Stimulated activated CD4-positive, alpha-beta T cell treated with anti-CD3 and anti-CD28 coated beads, Interleukin-4, amount 100 ng/mL, for 48 hours (primary cell): ENCODE measurements at places on chromosomes 16 and 17.

GRCh38 chr16:19923396-19923795, 38.7 kb upstream of the GPRC5B start:
- no peak for DNase-seq

- no peak for DNase-seq
Measured at GRCh38 chr16:53666786-53667415, 36.8 kb downstream of the RPGRIP1L start.

DNA sequence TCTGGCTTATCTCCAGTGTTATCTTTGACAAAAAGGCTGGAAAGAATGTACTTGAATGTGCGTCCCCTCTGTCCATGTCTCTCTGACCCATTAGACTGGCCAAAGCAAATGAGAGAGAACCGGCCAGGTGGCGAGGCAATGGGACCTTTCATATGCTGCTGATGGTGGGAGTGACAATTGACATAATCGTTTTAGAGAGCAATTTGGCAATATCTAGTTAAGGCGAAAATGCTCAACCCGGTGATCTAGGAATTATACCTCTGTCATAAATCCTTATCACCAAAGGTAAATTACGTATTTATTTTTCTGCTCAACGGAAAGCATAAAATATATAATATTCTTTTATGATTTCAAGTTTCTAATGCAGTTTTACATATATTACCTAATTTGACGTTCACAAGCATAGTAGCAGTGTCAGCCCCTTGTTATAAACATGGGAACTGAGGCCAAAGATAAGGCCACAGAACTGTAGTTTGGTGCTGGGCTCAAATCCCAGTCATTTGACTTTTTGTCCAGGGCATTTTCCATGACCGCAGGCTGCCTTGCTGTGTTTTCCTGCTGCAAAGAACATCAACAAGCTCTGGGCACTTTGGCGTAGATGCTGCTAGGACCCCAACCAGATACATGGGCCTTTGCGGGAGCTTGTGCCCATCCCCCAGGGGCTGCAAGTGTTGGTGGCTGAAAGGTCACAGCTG, 14.7 kb upstream of the SDK2 start:
- no peak for DNase-seq

DNA sequence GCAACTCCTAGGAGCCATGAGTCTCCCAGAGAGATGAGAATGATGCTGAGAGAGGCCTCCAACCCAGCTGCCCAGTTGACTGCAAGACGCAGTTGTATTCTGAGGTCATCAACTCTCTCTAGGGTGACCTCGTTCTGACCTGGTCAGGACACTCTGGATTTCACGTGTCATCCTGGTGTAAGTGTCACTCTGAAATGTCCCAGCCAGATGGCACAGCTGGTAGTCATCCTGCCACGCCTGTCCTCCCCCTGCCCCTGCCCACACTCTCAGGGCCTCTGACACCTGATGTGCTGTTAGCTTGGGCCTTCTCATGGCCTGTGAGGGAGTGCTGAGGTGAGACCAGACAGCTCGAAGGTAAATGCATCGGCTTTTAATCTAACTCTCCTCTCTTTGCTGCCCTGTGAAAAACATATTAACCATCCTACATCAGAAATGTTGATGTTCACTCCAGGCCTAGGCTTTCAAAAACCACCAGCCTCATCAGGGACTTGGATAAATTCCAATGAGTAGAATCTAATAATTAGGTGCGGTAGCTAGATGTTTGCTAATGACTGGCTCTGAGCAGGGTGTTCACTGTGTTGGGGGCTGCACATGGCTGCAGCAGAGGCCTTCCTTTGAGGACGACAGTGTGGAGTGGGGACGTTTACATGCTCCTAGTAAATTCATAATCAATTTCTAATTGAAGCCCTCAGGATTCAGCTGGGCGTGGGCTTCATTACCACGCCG, 13.8 kb downstream of the MLYCD start:
- DNase-seq = no peak

- DNase-seq = no peak
Measured at GRCh38 chr16:74753180-74753579, 21.4 kb downstream of the FA2H start.

DNA sequence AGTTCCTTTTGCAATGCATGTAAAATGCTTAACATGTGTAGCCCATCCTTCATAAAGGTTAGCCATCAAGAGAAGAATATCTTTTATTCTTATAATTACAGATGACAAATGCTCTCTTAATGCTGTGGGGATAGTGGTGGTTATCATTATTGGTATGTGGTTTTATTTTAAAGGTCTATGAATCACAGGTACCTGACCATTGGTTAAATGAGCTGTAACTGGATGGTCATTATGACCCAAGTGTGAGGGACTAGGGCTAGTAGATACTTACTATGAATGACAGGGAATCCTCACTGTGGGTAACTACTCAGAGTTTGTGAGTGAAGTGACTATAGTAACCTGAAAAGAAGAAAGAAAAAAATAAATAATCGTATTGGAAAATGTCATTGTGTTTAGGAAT, 78.8 kb downstream of the CDRT15 start:
- DNase-seq = no peak

- no peak for DNase-seq
Measured at GRCh38 chr16:82160226-82160625, 9.8 kb downstream of the MPHOSPH6 start.

GRCh38 chr16:20849589-20850390, 43.5 kb downstream of the REXO5 start:
- peak; percentile 55 for DNase-seq

- DNase-seq = no peak
Measured at GRCh38 chr17:59451706-59452105, 113.7 kb upstream of the DHX40 start.

DNA sequence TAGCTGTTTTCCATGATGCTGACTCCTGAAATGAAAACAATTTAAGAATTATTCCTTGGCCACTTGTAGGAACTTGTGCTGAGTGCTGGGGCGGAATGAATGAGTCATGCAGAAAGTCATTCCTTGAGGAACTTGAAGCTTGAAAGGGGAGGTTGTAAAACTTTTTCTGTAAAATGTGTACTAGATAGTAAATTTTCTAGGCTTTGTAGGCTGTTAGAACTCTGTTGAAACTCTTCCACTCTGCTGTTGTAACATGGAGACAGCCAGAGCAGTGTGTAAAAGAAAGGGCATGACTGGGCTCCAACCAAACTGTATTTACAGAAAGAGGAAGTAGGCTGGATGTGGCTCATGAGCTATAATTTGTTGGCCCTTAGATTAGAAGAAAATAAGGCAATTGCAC, 46.1 kb downstream of the ABCA8 start:
- DNase-seq = no peak

DNA sequence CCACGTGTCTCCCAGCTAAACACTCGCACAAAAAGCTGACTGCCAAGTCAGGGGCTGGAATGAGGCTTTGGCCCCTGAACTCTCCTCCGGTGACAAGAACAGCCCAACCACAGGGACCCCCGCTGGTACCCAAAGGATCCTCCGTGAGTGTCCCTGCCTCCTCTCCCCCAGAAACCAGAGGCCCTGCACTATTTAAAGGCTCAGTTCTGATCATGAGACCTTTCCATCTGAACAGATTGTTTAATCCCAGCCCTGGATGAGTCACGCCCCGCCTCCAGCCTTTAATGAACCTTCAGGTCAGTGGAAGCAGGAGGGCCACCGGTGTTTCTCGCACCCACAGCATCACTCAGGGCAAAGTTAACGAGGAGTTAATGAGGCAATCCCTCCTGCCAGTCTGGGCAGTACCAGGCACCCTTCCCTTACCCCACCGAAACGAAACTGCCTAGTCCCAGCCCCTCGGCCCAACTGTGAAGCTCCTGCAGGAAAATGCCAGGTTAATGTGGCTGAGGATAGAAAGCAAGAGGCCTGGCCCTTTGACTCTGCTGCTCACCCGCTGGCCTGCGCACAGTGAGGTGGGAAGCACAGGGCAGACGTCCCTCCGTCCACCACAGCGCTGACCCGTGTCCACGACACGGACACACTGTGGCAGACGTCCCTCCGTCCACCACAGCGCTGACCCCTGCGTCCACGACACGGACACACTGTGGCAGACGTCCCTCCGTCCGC, 32.4 kb downstream of the TIMM22 start:
- DNase-seq = no peak

DNA sequence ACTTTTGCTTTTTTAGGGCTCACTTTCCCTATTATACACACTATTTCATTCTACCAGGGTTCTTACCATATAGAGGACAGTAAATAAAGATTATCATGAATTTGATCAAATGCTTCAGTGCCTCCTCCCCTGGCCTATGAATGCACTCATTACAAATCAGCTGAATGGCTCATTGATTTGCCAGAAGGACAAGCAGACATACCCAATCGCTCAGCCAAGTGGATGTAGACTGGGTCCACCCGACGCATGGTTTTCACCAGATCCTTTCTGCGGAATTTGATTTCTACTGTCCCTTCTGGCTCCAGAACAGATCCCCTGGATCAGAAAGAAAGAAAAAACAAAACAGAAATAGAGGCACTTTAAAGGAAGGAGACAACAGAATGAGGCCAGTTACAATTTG, 162.6 kb downstream of the AATF start:
- DNase-seq = no peak

DNA sequence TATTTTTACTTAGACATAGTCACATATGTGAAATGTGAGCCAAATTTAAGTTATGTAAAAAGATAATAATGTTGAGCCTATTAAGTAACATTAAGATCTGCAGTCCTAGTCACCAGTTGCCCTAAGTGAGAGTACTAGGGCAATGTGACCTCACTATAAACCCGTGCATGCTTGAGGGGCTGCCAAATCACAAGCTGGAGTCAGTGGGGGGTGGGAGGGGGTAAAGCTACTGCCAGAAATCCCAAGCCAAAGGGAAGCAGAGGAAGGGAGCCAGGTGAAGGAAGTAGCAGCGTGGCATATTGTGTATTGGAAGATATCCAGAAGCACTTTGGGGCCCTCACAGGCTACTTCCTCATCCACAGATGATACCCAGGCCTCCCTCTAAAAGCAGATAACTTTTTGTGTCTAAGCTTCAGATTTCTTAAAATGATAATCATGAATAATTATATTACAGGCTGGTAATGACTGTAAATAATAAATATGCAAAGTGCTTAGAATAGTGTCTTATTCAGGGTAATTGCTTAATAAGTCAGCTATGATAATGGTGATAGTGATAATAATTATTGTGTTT, 134.1 kb downstream of the CA10 start:
- DNase-seq = no peak

DNA sequence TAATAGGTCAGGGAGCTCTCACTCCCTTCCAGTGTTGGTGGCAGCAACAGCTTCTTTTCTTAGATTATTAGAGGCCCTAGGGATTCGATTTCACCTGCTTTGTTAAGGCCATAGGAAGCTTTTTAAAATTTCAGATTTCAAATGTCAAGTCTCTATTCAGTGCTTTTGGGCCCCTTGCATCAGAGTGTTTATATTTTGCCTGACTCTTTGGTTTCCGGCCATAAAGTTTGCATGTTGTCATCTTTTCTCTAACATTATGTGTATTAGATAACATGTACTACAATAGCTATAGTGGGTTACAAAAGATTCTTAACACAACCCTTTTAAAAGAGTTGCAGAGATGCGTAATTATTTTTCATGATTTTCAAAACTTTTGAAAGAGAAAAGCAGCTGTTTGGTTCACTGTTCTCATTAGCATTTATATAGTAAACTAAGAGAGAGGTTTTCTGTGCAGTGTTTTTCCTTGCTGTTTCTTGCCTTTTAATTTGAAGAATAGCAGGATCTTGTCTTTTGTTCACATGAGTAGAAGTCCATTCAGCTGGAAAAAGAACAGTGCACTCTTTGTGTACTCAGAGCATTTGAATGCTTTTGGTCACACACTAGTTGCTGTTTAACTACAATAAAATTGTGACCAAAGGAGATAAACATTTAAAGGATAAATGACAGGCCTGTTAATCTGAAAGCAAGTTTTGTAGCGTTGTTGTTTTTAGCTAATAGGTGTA, 52.5 kb downstream of the FTO start:
- no peak for DNase-seq

- DNase-seq = no peak
Measured at GRCh38 chr17:39194089-39194984, 3.1 kb downstream of the CACNB1 start.

GRCh38 chr16:24815021-24815420, 30.7 kb upstream of the SLC5A11 start:
- no peak for DNase-seq

DNA sequence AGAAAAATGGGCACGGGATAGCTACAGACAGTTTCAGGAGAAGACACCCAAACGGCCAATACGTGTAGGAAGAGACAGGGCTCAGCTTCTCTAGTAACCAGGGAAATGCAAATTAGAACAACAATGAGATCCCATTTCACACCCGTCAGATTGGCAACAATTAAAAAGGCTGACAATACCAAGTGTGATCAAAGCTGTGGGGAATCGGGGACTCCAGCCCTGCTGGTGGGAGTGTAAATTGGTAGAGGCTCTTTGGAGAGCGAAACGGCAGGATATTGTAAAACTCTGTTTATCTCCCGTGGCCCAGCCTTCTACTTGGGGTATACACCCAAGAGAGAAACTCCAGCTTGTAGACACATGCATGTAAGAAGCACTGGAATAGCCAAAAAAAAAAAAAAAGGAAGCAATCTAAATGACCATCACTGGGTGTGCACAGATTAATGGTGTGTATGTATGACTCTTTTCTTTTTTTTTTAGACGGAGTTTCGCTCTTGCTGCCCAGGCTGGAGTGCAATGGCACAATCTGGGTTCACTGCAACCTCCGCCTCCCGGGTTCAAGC, 27.5 kb downstream of the MYBBP1A start:
- no peak for DNase-seq

GRCh38 chr17:79053251-79053925, 21.2 kb upstream of the ENGASE start:
- DNase-seq = no peak

DNA sequence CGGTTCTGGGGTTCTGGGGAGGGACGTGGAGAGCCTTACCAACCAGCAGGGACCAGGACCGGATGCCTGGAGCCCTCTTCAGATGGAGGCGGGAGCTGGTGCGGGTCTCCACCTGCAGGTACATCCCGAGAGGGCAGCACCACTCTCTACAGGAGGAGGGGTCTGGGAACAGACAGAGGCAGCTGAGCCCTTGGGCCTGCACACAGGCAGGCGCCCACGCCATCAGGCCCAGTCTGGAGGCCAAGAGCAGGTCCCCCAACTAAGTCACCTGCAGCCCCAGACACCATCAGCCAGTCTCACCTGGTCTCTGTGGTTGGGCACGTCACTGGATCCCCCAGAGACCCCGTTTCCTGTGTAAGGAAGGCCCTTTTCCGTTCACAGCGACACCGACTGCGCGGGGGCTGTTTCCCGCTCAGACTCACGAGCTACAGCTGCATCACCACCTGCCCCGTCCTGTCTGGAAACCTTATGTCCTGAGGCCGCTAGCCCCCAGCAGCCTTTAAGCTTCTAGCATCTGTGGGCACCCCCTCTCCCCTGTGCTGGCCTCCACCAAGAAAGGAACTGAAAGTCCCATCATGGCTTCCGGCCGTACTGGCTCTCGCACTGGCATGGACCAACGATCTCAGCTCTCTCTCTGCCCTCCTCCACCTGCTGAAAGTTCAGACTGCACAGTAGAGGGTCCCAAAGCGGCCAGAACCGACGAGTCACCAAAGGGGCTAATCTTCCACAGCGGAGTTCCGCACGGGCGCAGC, 1.2 kb downstream of the CYBC1 start:
- peak; percentile 44 for DNase-seq

DNA sequence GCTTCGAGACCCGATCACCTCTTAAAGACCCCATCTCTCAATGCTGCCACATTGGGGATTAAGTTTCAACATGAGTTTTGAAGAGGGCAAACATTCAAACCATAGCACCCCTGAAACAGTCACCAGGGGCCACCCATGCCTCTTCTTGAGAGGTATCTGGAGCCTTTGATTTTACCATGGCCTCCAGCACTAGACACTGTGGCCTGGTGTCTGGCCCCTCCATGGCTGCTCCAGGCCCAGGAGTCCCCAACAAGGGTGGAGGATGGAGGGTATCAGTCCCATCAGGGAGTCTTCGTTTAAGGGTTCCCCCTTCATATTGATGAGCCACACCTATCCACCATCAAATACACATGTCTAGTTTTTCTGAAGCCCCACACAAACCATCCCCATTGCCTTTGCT, 66.5 kb upstream of the CDH5 start:
- DNase-seq = no peak
